ENCODE measurements at places on chromosomes 5 and 9.

- no peak for DNase-seq
Measured at GRCh38 chr9:71131145-71131544, 9.7 kb upstream of the TRPM3 start.

DNA sequence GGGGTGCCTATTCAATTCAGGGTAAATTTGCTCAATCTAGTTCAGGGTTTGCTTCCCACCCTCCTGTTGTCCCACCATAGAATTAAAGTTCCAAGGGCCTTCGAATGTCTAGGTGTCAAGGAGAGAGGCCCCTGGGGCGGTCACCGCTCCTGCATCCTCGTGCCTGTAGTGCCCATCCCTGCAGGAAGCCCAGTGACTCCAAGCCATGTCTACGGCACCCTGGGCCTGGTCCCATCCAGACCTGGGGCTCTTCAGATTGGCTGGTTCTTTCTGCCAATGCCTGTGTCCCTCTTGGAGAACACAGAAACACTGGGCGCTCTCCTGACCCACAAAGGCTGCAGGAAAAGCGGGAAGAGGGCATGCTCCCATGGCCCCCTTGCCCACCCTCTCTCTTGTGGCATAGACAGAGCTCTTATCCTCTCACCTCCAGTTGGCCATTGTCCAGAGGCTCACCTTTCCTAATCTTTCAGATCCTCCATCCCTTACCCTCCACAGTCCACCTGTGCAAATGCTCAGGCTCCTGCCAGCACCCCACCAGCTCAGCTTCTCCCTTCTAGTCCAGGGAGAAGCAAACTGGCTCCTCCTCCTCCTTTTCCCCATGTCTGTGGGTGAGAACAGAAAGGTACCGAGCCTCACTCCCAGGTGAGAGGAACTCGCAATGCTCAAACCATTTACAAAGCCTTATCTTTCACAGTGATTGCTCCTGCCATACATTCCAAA is 253.0 kb upstream of the IRX2 start:
- DNase-seq, result no peak

- DNase-seq, result no peak
Measured at GRCh38 chr5:51471630-51472029, 88.4 kb downstream of the ISL1 start.

- DNase-seq, result no peak
Measured at GRCh38 chr9:13607481-13608441, 328.3 kb upstream of the MPDZ start.

- DNase-seq, result no peak
Measured at GRCh38 chr5:180596668-180597231, 5.5 kb upstream of the SCGB3A1 start.

DNA sequence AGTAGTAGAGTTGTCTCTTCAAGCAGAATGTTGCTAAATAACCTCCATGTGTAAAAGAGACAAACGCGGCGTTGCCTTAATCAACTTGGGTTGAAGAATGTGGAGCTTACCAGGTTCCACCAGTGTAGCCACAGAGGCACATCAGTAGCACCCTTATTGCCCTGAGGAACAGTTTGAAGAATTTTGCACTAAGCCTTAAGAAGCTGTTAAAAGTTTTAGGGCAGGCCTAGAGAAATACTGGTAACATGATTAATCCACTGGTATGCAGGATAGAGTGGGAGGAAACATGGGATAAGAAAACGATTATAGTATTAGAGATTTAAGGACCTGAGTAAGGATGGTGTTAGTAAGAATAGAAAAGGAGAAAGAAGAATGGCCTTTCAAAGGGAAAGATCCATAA is 100.6 kb downstream of the ZCCHC7 start:
- no peak for DNase-seq

- DNase-seq, result no peak
Measured at GRCh38 chr5:120609570-120609969, 145.5 kb downstream of the PRR16 start.

- no peak for DNase-seq
Measured at GRCh38 chr9:110984890-110985437, 53.3 kb downstream of the LPAR1 start.

DNA sequence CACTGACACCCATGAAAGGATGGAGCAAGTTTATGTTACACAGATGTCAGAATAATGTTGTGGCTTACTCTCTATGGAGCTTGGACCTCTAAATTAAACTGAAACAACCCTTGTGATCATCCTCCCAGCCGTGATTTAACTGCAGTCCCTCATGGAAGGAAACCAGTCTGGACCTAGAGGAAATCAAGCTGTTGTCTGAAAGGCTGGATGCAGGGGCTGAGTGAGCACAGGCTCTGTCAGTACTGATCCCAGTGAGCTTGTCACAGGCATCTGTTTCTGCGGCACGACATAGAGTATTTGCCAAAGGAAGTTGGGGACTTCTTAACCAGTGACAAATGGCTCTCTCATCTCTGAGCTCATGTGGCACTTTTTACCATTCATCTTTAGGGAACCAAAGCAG is 282.9 kb upstream of the MAP3K1 start:
- DNase-seq, result no peak

DNA sequence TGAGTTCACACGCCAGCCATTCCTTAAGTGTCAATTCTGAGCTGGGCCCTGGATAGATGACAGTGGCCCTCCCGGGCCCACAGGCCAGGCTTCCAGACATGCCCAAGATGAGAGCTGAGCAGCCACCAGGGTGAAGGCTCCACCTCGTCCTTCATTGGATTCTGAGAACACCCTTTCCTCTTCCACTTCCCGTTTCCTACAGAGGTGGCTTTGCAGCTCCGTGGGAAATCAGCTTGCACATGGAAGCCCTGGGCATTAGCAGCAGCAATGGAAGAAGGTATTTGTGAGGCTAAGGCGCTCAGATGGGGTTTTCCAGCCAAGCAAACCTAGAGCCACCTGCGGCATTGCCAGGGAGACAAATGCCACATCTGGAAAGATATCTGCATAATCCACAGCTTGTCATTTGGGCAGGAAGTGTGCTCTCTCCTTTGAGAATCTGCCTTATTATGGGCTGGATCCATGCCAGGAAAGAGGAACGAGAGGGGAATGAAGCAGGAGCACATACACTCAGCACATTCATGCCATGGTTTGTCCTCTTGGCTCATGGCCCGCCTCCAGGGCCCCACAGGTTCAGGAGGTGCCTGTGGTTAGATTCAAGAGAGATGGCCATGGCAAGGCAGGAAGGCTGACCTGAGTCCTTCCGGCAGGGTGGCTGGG is 34.1 kb downstream of the CFAP77 start:
- no peak for DNase-seq

DNA sequence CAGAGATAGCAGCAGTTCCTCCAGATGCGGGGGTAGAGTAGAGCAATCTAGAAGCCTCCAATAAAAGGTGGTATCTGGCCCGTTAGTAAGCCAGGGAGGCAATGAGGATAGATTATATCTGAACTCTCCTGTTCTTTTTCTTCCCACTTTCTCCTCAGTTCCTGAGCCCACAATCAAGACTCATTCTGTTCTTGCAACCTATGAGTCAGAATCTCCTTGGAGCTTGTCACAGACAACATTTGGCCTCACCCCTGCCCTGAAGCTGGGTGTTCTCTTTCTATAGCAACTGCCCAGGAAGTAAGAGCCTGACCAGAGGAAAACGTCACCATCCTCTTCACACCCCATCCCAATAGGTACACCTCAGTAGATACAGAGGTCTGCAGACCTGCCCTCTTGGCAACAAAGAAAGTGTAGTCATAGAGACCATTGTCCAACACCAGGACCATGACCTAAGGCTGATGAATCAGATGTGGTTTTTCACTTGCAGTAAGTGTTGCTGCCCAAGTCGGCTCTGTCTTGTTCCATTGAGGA is 76.3 kb upstream of the PCA3 start:
- DNase-seq, result no peak

DNA sequence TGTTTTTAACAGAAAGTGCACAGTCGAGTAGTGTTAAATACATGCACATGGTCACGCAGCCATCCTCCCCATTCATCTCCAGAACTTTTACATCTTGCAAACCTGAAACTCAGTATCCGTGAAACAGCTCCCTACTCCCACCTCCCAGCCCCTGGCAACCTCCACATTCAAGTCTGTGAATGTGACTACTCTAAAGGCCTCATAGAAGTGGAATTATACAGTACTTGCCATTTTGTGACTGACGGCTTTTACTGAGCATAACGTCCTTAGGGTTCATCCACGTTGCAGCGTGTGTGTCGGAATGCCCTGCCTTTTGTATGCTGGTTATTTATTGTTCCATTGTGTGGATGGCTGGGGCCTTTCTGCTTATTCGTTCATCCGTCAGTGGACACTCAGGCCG is 35.8 kb downstream of the USP20 start:
- DNase-seq, result no peak

- DNase-seq, result no peak
Measured at GRCh38 chr9:132027752-132028663, 51.7 kb downstream of the MED27 start.

DNA sequence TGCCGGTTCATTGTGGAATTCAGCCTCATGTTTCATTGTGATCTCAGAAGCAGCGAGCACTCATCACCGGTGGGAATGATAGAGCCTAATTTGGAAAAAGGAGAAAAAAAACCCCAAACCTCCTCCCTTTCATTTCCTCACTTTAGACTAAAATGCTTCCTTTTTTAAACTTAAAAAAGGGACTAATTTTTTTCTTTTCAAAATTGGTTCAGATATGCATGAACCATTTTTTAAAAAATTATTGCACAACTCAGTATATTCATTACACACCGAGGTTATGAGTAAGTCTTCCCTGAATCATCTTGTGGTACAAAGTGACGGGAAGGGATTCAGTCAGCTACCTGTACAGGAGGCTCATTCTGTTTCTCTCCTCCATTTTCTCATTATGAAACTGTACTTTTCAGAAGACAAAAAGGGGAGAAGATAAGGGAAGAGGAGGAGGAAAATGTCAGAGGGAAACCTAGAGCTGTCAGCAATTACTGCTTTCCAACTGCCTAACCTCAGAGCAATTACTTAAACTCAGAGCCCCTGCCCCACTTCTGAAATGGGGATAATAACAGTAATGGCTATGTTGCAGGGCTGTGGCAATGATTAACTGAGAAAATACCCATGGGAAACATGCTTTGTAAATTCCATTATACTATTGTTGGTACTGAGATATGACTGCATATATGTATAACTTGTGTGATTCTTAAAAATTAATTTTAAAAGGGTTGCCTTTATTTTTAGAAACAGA is 24.0 kb downstream of the GALNT10 start:
- no peak for DNase-seq

- DNase-seq, result no peak
Measured at GRCh38 chr9:89668216-89668865, 63.5 kb downstream of the GADD45G start.

DNA sequence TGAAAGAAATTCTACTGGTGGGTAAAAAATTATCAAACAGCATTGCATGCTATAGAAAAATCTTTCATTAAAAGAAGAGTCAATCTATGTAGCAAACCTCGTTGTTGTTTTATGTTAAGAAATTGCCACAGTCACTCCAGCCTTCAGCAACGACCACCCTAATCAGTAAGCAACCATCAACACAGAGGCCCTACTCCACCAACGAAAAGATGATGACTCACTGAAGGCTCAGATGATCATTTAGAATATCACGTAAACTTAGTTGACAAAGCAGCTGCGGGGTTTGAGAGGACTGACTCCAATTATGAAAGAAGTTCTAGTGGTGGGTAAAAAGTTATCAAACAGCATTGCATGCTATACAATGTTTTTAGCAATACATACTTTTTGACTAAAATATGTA is 242.6 kb downstream of the DRD1 start:
- no peak for DNase-seq

- no peak for DNase-seq
Measured at GRCh38 chr9:106420511-106420944, 442.4 kb upstream of the ZNF462 start.

DNA sequence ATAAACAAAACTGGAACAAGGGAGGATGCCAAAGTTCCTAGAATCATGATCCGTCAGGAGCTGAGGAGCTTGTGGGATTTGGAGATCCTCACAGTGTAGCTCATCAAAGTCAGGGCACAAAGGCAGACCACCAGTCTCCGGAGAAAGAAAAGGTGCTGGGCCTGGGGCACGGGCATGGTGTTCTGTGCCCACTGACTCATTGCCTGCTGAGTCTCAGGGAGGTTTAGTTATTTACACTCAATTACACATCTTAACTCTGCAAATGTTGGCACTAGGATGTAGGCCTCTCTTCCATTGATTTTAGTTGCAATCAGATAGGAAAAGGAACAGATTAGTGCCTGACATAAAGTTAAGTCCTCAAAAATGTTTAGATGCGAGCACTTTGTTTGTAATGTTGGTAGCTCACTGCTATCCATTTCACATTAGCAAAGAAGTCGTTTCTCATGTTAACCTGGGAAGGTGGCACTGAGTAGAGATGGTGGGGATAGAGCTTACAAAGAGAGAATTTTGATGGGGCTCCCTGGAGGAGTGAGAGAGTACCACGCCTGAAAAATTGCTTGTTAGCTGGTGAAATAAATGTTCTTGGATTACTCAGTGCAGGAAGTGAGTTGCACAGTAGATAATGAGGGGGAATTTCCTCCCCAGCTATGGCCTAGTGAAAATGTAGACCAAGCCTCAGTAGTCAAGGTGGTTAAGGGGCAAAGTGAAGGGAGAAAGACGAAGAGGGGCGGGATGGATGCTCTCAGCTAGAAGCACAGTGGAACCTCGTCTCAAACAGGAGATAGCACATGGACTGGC is 109.5 kb upstream of the CD180 start:
- no peak for DNase-seq

- no peak for DNase-seq
Measured at GRCh38 chr9:123062351-123063176, 29.1 kb downstream of the GPR21 start.

GRCh38 chr9:94204174-94204573 is 54.9 kb upstream of the ZNF169 start:
- DNase-seq, result no peak

DNA sequence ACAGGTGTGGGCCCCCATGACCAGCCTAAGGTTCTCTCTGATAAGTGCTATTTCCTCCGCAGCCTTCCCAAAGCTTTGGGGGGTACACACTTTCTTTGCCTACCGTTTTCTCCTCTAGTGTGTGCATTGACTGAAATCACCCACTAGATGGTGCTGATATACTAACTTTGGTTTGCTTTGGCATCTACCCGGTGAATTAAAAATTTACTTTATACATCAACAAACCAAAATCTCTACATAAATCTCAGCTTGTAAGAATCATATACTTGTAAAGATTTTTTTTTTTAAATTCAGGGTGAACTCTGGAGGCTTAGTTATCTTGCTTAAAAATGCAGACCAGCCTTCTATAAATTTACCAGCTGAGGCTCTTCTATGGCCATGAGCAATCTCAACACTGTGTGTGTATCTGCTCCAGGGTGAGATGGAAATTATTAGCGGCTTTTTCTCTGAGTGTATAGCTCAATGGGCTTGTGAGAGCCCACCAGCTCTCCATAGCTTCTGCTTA is 475.7 kb upstream of the TNC start:
- DNase-seq, result no peak

DNA sequence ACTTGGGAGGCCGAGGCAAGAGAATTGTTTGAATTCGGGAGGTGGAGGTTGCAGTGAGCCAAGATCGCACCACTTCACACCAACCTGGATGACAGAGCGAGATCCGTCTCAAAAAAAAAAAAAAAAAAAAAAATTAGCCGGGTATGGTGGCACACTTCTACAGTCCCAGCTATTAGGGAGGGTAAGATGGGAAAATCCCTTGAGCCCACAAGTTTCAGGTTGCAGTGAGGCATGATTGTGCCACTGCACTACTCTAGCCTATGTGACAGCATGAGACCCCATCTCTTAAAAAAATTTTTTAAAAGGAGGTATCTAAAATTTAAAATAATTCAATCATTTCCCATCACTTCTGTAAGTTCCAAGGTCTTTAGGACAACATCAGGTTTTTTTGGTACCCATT is 26.0 kb downstream of the PSIP1 start:
- no peak for DNase-seq

GRCh38 chr9:107588393-107588792 is 98.8 kb upstream of the KLF4 start:
- DNase-seq, result no peak

All from naive thymus-derived CD8-positive, alpha-beta T cell (primary cell).